ENCODE measurements at places on chromosomes 2 and 18.
A peak's percentile ranks its signal among the peaks of the same experiment; 100 is the strongest.

DNA sequence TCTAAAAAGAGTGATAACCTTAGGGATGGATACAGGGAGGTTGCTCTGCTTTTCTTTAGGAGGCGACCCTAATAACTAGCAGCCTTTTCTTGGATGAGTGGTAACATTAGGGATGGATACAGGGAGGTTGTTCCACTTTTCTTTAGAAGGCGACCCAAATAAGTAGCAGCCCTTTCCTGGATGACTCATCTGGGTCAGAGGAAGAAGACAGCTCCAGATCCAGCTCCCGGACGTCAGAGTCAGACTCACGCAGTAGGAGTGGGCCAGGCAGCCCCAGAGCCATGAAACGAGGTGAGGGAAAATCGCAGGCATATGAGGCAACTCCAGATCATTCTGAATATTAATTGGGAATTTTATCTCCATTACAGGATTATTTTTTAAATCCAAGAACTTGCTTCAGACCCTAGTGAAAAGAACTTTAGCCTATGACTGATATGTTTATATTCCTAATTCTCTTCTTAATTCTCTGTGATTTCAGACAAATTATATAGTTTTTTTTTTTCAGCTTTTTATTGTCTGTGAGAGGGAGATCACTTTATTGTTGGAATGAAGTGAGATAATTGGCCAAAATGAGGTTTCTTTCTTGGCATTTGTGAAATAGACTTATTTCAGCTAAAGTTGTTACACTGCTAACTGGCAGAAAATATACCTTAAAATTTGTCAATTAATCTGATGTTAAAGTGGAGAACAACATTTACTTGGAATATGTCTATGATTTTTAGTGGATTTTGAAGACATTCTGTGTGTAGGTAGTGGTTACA is 31.2 kb upstream of the C1GALT1C1L start:
- no peak for DNase-seq

DNA sequence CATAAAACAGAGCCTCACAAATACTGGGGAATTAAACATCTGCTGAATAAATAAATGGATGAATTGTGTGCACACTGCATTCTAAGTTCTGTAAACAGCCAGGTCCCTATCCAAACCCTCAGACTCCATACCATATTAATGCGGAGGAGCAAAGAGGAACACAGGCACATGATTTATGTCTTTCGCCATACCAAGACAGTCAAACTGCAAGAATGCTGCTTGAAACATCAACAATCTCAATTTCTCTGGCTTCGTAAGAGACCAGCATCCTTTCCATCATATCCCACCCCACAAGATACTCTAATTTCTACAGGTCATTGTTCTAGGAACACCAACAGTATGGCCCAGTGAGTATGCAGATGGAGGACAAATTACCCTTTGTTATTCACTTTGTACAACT is 15.0 kb downstream of the KANSL3 start:
- DNase-seq: peak; percentile 56

- peak; percentile 32 for DNase-seq
These were observed 2.8 kb downstream of the IRS1 start for GRCh38 chr2:226796840-226797288.

DNA sequence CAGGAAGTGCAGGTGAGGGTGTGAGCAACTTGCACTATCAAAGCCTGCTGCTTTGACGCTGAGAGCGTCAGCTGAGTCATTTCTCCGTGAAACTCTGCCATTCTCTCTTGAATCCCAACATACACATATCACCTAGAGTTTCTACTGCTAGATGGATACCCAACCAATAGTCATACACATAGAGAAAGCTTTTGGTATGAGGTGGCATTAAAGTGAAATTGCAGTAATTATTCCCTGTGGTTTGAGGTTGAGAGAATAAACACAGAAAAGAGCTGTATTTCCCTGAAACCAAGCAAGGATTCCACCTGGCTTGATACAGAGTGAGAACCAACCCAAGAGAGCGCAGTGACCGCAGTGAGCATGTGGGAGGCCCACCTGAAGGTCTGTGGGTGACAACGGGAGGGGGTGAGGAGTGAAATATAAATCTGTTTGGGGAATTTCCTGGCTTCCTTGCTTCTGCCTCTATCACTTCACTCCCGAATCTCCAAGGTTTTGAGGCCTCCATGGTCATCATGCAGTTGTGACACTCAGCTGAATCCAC is 28.8 kb upstream of the TMEM18 start:
- DNase-seq: no peak

- DNase-seq: no peak
These were observed 210.9 kb upstream of the SP5 start for GRCh38 chr2:170503971-170504809.

DNA sequence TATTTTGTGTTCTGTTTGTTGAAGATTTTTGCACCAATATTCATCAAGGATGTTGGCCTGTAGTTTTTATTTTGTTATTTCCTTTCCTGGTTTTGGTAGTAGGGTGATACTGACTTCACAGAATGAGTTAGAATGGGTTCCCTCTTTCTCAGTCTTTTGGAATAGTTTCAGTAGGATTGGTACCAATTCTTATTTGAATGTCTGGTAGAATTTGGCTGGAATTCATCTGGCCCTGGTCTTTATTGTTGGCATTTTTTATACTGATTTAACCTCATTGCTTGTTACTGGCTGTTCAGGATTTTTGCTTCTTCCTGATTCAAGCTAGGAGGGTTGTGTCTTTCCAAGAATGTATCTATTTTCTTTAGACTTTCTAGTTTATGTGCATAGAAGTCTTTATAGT is 263.7 kb downstream of the SOX11 start:
- DNase-seq: no peak

GRCh38 chr2:145759228-145759915 is 1239.5 kb upstream of the ZEB2 start:
- no peak for DNase-seq

- peak; percentile 98 for DNase-seq
These were observed 18.0 kb downstream of the MBP start for GRCh38 chr18:77114415-77115191.

DNA sequence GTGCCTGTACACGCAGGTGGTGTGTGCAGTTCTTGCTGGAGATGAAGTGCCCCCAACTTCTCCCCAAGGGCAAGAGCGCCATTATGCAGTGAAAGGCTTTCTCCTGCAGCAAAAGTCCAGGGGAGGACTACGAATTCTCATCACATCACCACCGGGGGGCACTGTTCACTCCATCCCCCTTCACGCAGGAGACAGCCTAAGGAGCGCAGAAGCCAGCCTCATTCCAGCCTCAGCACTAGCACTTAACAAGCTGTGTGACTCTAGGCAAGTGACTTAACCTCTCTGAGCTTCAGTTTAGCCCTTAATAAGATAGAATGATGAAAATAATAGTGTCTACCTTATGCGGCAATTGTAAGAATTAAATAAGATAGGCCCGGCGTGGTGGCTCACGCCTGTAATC is 32.3 kb downstream of the DNMT3A start:
- DNase-seq: peak; percentile 86

DNA sequence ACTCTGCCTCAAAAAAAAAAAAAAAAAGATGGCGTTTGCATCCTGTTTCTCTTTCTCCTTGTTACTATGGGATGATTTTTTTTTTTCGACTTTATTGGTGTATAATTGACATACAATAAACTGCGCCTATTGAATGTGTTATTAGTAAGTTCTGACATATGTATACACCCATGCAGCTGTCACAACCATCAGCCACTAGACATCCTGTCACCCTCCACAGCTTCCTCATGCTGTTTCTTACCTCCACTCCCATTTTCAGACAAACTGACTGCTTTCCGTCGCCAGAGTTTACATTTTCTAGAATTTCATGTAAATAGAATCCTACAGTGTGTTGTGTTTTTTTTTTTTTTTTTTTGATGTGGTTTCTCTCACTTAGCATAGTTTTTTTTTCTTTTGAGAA is 27.9 kb downstream of the RRM2 start:
- DNase-seq: no peak

GRCh38 chr2:66573821-66574233 is 138.9 kb downstream of the MEIS1 start:
- no peak for DNase-seq

DNA sequence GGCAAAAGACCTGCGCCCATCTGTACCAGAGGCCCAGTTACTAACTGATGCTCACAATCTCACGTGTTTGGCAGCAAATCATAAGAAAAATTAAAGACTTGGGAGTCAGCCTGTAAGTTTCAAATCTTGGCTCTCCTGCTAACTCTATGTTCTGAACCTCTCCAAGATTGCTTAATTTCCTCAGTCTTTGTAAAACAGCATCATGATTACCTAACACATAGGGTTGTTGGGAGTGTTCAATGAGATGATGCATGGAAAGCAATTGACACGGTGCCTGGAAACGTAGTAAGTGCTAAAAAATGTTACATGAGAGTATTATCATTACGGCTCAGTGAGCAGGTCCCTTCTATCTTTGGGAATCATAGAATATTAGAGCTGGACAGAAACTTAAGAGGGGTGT is 497.6 kb upstream of the TCF4 start:
- DNase-seq: no peak

DNA sequence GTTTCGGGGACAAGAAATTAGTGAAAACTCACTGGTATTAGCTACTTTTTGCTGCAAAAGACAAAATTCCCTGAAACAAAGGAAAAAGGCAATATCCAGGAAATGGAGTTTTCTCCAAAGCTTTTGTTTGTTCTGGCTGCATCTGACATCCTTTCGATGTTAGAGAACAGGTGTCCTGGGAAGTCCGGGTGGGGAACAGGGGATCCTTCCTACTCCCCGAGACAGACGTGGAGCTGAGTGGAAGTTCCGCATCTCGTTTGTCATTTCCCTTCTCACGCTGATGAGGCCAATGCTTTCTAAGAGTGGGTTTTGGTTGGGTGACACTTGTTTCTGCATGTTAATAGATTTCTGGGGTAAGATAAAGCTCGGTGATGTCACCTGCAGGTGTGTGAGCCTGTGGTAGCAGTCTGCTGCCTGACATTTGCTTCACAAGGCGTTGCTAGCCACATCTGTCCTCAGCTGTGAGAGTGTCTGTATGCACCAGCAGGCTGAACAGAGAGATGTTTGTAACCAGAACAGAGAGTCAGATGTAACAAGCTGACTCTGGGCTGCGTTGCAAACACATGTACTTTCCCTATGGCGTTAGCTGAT is 125.9 kb downstream of the ACOXL start:
- no peak for DNase-seq

- DNase-seq: no peak
These were observed 14.7 kb downstream of the FAM228A start for GRCh38 chr2:24189551-24189950.

GRCh38 chr2:127701193-127701650 is at the start of gene SFT2D3:
Gene SFT2D3 (plus strand): TSS chr2:127701497. CDS start chr2:127701529, 32 bp downstream.
- DNase-seq: peak; percentile 97

DNA sequence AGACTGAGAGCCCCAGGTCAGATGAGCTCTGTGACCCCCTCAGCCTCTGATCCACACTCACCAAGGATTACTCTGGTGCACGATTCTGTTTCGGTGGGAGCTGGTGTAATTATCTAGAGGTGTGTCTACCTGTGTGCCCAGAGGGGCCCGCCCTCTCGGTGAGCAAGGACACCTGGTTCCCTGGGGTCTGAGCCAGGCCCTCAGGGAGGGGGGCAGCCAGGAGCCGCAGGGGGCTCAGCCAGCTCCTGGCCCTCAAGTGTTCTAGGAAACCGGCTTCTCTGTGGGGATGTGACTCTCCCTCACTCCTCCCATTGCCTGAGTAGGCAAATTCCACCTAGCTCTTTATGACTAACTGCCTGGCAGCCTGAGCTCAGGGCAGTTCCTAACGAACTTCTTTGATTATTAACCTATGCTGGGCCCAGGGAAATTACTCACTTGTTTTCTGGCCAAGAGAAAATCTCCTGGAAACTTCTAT is 17.4 kb downstream of the AGAP1 start:
- DNase-seq: no peak

DNA sequence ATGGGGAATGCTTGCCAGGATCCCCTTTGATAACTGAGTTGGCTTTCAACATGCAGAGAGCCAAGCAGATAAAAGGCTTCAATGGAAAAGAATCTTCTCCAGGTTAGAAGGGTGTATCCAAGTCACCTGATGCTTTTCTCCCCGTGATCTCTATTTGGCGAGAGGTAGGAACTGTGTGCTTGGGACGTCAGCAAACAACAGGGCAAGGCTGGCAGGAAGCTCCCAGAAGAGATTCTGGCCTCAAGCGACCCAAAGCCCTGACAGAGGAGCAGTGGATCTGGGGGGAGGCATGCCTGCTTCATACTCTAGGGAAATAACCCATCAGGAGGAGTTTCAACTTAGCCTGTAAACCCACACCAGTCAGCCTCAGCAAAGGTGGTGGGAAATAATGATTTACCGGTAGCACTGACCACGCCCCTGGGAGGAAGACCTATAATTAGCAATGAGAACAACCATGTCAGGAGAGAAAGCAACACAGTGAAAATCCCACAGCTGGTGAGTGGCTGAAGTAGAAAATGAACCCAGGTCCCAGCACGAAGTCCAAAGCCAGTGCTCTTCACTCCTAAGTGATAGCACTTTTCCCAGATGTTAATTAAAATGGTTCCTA is 76.3 kb upstream of the SEC11C start:
- no peak for DNase-seq

DNA sequence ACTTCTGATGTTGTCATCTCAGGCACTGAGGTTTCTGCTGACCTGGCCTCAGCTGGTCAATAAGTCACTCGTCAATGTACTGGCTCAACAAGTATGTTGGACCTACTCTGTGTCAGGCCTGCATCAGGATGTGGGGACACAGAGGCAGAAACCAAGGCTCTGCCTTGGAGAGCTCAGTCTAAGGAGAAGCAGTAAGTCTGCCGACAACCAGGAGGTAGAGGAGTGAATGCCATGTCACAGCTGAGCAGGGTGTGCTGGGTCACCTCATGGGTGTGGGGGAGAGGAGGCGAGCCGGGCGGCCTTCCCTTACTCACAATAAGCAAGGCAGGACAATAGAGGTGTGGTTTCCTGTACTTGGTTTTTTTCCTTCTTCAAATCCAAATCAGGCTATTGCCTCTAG is 75.8 kb downstream of the COLEC12 start:
- DNase-seq: no peak

DNA sequence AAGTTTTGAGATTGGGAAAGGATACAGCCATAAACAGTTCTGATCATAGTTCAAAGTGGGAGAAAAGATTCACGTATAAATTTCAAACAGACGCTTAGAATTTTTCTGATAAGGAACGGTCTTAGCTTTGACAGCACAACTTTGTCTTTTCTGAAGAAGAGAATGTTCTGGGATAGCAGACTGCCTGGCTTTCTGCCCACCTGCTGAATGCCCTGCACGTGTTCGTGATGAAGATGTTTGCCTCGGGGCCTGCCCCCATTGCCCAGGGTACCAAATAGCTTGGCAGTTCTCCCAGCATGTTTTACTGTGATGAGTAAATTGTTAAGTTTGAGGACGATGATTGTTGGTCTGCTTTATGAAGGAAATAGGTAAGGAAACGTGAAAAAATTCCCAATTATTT is 4.6 kb downstream of the MRPL33 start:
- DNase-seq: no peak

DNA sequence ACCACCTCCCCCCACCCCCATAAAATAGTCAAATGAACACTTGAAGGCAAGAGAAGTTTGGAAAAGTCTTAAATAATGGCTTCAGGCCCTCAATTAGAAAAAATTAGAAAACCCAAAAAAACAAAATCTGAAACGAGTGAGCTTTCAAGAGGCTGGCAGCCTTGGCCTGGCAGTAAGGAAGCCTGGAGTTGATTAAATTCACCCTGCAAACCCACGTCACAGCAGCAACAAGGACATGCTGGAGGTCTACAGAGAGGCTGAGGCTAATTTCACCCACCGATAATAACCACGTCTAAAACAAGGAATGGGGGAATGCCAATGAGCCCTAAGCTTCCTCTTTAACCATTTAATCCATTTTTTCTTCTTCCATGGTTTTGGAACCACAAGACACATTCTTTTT is 122.7 kb upstream of the SMAD7 start:
- DNase-seq: no peak

- DNase-seq: no peak
These were observed 261.1 kb downstream of the INSIG2 start for GRCh38 chr2:118349365-118349764.
